Right ventricle myocardium superior (tissue), 1 donor: ENCODE measurements at places on chromosomes 3 and 15.

- DNase-seq: no peak
These were observed 121.9 kb upstream of the ARHGEF3 start for GRCh38 chr3:56923526-56924224.

DNA sequence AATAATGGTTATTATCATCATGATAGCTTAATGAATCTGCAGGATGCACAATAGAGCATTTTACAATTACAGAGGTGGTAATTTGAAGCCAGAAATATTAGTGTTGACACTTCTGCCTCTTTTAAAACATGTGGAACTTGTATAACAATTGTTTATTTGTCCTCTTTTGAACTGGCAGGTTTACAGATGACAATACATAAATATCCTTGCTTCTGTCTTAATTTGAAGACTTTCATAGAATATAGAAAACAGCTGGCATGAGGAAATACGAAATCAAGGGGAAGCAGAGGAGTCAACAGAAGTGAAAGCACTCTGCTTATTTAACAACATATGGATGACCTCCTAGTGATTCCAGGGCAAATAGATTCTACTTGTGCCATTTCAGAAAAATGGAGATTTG is 270.5 kb upstream of the SGO1 start:
- no peak for DNase-seq

DNA sequence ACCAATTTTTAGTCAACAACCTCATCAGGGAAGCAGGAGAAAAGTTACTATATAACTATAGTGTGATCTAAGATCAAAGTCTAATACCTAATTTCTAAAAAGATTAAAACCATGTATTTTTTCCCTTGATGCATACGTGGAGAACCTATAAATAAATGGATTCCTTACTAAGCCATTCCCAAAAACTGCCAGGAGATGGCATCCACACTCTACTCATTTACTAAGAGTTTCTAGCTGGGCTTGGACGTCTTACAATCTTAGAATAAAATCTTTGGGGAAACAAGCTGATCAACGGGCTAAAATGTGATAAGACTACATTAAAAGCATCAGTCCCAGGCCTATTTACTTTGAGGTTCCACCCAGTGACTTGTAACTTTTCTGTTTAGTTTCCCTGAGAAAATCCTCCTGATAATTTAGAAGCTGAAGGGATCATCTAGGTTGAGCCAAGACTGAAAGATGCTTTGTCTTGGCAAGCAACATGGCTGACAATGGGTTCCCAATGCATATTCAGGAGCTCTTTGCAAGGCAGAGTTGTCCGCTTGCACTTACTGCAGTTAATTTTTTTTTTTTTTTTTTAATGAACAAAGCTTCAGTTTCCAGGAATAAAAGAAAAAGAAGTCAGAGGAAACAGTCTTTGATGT is 85.5 kb upstream of the FGF12 start:
- DNase-seq: no peak

- DNase-seq: peak; percentile 70
These were observed 3.5 kb downstream of the SPINT1 start for GRCh38 chr15:40847223-40847961.

GRCh38 chr15:25725758-25726157 is 137.4 kb downstream of the ATP10A start:
- DNase-seq: no peak

GRCh38 chr15:52008698-52009434 is 10.2 kb upstream of the MAPK6 start:
- no peak for DNase-seq

GRCh38 chr15:84855136-84855535 is 29.3 kb upstream of the SLC28A1 start:
- DNase-seq: no peak

- peak; percentile 98 for DNase-seq
These were observed 554 bp upstream of the GSK3B start for GRCh38 chr3:120094776-120095225.

DNA sequence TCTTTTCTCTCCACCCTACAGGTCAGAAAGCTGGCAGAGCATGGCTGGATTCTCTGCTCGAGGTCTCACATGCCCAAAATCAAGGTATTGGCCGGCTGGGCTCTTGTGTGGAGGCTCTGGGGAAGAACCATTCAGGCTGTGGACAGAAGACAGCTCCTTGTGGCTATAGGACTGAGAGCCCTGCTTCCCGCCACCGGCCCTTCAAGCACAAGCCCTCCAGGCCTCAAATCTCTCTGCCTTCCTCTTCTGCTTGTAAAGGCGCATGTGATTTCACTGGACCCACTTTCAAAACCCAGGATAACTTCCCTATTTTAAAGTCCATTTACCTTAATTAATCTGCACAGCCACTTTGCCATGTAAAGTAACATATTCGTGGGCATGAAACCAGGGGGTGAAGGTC is 36.2 kb upstream of the MGLL start:
- DNase-seq: no peak

DNA sequence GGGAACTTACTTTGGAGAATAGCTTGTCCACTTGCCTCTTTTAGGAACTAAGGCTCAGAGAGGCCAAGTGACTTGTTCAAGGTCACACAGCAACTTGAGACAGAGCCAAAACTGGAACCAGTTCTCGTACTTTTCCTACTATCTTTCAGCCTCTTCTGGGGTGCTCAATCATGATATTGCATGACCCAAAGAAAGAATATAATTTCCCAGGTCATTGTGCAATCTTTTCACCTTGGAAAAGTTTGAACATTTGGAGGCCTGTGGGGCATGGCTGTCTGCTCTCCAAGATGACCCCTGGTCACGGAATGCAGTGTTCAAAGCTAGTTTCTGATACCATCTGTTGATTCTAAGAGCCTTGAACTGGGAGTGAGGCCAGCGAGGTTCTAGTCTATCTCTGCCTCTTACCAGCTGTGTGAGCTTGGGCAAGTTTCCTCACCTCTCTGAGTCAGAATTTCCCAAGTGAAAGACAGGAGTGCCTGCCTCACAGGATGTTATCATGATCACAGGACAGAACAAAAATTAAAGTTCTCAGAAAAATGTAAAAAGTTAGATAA is 89.7 kb downstream of the BDH1 start:
- DNase-seq: no peak

DNA sequence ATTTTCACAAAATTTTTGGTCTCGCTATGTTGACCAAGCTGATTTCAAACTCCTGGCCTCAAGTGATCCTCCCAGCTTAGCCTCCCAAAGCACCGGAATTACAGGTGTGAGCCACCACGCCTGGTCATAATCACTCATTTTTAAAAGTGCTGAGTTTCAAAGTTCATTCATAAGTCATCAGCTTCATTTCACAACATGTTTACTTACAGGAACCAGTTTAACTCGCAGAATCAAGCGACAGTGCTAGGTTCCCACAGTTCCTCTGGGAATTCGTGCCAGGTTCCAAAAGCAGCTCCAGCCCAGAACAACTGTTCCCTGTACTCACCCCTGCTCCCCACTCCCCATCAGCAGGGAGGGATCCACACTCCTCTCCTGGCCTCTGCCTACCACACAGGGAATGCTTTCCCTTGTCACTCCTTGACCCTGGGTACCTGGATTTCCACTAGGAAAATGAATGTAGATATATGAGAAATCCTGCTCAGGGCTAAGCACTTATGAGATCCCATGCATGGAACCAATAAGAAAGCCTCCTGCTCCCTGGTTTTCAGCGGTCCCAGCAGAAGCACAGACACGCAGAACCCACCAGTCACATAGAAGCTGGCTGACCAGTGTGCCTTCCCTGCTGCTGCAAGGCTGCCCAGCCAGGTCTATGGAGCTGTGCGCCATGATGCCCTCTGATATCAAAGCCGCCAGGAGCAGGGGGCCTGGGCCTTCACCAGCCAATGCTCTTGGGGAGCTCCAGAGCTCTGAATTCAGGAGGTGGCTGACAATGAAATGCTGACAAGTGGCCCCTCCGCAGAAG is 72.3 kb downstream of the ITGB5 start:
- no peak for DNase-seq

DNA sequence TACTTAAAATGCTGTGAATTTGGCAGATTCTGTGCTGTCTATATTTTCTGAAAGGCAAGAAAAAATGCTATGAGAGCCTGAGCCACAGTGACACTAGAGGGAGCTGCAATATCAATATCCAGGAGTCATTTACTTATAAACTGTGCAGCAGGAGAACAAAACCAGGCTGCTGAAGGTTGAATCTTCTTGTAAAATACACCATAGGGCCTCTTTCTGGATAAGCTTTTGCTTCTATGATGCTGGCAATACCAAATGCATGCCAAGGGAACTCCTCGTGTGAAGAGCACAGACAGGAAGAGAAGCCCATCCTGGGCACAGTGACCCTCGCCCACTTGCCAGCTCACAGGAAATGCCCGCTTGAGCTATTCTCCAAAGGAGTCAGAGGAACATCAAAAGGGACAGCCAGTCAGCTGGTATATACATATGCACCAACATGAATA is 48.0 kb upstream of the TSPAN3 start:
- no peak for DNase-seq

- no peak for DNase-seq
These were observed 126.5 kb upstream of the MITF start for GRCh38 chr3:69612791-69613190.

DNA sequence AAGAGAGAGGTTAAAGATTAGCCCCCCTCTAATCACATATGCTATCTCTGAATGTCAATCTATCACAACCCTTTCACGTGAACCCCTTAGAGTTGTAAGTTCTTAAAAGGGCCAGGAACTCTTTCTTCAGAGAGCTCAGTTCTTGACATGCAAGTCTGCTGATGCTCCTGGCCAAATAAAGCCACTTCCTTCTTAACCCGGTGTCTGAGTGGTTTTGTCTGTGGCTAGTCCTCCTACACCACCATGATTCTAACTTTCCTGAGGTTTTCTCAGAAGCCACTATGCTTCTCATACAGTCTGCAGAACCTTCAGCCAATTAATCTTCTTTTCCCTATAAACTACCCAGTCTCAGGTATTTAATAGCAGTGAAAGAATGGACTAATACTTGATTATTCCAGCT is 231.1 kb upstream of the CNTN6 start:
- DNase-seq: no peak

GRCh38 chr3:197484204-197484901 is 71.4 kb downstream of the BDH1 start:
- DNase-seq: no peak

DNA sequence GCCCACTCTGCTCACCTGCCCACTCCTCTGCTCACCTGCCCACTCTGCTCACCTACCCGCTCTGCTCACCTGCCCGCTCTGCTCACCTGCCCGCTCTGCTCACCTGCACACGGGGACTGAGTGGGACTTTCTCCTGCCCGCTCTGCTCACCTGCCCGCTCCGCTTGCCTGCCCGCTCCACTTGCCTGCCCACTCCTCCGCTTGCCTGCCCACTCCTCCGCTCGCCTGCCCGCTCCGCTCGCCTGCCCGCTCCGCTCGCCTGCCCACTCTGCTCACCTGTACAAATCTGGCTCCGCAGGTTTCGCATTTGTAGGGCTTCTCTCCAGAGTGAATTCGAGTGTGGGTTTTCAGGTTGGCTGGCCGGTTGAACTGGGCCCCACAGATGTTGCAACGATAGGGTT is 20.0 kb downstream of the BCL6 start:
- DNase-seq: no peak

DNA sequence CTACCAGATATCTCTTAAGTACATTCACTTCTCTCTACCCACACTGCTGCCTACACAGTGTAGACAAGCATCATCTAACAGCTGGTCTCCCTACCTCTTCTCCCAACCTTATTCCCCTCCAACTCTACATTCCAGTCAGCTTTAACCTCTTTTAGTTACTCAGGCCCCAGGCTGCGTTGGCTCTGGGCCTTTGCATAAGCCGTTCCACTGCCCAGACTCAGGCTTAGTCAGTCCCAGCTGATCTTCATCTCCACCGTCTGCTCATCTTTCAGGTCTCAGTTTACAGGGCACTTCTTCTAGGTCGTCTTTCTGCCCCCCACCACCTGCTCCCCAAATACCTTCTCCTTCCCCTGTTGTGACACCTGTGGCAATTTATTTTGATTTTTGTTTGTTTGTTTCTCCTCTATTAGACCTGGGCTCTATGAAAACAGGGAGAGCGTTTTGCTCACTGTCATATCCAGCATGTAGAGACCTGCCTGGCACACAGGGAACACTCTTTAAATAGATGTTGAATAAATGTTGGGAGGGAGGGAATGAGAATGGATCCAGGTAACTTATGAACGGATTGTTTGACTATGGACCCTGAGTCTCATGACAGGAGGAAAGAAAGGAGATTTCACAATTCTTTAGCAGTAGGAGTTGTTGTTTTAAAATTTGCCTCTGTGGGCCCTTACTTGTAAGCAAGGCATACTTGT is 11.1 kb downstream of the SLC27A2 start:
- DNase-seq: no peak

- no peak for DNase-seq
These were observed 692.7 kb upstream of the SGO1 start for GRCh38 chr3:20878691-20879090.

DNA sequence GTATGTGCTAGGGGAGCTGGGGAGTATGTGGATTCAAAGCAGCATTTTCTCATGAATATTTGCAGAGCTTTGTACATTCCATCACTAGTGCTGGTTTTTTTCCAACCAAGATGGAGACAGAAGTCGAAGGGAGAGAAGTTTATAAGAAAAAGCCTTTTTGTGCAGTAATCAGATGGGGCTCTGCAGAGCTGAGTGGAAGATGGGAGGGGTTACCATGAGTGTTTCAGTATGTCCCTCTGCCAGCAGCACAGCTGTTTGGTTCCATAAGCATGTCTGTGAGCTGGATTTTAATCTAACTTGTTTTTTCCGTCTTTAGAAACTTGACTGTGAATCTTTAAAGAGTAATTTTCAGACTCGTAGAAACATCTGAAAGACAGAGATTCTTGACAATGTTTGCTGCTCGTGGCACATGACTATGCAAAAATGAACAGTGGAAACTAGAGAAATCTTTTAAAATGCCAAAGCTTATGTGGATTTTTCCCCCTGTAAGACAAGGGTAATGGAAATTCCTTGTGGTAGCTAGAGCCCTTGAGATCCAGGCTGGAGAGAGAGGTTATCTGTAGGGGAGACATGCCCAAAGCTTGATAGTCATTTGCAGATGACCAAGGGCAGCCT is 20.3 kb downstream of the STARD9 start:
- DNase-seq: peak; percentile 59

DNA sequence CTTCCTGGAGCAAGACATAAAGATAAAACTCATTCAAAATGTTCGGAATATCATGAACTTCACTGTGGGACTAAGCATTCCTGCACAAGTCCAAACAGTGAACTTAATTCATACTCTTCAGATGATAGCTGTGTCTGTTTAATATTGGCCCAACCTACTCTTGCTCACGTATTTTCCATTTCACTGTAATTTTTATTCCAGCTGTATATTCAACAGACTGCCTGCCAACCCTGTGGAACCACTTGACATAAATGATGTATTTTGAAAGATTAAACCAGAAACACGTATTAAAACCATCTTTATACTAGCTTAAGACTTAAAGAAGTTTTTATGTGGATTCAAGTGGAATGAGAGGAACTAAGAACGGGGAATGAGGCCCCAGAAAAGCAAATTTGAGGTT is 172.5 kb downstream of the TMEM108 start:
- DNase-seq: no peak

DNA sequence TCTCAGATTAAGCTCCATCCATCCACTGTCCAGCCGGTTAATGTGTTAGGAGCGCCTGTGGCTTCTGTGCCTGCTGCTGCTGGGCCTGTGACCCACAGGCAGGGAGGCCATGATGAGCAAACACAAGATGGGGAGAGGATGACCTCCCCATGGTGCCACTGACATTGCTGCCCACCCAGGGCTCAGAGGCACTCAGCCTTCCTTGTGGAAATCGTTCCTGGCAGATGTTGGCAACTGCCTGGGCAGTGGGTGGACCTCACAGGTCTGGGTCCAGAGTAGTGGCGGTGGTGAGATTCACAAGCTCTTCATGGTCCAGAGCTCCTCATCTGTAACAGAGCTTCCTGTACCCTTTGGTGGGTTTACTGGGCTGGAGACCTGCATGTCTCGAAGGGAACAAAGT is 38.6 kb downstream of the SCN5A start:
- DNase-seq: no peak

- DNase-seq: no peak
These were observed 69.3 kb downstream of the SATB1 start for GRCh38 chr3:18355832-18356231.
